EL (cell line): ENCODE measurements at places on chromosomes 7 and 10.

- no peak for DNase-seq
Measured at GRCh38 chr10:64750672-64751071, 1229.5 kb downstream of the REEP3 start.

DNA sequence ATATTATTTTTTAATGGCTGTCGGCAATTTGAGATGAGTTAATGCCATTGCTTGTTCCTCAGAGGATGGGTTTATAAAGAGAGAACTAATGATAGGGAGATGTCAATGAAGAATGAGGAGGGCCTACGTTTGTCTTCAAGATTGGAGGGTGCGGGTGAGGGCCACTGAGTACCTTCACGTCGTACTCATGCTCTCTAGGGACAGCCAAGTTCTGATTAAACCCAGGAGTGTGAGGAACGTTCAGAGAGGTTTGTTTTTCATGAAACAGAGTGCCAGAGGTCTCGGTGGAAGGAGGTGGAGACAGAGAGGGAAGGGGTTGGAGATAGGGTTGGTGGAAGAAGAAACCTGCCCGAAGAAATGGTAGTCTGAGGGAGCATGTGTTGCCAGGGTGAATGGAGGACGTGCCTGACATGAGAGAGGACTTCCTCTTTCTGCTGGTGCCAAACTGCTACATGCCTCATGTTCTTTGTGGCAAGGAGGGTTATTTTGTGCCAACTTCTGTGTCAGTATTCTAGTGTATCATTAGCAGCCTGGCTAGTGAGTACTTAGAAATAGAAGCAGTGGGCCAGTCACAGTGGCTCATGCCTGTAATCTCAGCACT lies 8.9 kb downstream of the DHTKD1 start:
- no peak for DNase-seq

DNA sequence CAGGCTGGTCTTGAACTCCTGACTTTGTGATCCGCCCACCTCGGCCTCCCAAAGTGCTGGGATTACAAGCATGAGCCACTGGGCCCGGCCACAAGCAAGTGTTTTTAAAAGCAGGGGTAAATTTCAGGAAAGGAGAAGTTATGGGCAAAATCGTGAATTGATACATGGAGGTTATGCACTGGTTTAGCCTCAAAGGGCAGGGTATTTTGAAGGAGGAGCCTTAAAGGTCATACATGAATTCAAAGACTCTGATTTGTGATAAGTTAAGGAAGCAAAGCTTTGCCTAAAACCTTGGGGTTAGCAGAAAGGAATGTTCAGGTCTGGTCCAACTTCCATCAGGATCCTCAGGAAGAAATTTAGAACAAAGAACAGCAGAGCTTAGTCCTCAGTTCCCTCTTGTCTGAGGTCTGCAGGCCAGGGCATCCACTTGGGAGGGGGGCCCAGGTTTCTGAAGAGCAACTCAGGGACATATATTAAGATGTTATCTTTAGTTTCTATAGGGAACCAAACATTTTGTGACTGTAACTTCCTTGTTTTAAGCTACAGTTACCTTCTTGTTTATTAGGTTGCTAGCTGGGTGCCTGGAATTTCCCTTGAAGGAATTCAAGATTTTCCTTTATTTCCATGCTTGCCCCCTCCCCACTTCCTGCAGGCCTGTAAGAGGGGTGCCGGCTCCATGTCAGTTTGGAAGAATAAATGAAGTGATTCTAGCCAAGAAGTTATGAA lies 2.8 kb upstream of the REPIN1 start:
- DNase-seq, result no peak

DNA sequence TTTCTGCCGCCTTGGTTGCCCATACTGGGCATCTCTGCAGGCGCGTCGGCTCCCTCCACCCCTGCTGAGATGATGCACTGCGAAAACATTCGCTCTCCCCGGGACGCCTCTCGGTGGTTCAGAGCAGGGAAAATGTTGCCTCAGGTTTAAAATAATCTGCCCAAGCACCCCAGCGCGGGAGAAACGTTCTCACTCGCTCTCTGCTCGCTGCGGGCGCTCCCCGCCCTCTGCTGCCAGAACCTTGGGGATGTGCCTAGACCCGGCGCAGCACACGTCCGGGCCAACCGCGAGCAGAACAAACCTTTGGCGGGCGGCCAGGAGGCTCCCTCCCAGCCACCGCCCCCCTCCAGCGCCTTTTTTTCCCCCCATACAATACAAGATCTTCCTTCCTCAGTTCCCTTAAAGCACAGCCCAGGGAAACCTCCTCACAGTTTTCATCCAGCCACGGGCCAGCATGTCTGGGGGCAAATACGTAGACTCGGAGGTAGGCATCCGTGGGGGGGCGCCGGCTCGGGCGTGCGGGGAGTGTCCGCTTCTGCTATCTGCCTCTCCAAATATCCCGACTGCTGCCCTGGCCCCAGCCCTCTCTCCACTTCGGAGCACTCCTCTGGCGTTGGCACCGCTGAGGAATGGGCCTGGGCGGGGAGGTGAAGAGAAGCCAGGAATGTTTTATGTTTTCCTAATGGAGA lies at the start of gene CAV1:
CAV1 (plus strand) TSS at position 428 of the 689 bp plus-strand sequence; CDS start at position 455, 27 bp downstream.
- DNase-seq, result peak; percentile 98

DNA sequence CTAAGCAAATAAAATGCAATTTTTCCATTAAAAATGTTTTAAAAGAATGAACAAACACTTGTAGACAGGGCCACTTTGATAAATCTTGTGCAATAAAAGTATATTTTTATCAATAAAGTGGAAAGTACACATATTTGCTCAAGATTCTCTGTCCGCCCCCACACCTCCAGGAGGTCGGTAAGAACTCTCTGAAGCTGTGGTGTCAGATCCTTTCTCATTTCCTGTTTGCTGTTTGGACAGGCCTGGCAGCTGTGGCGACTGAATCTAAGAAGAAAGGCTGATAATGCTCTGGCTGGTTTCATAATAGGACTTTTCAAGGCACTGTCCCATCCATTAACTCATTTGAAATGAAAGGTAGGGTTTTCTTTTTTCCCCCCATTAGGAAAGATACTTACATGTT lies 15.3 kb upstream of the ASB4 start:
- peak; percentile 29 for DNase-seq

DNA sequence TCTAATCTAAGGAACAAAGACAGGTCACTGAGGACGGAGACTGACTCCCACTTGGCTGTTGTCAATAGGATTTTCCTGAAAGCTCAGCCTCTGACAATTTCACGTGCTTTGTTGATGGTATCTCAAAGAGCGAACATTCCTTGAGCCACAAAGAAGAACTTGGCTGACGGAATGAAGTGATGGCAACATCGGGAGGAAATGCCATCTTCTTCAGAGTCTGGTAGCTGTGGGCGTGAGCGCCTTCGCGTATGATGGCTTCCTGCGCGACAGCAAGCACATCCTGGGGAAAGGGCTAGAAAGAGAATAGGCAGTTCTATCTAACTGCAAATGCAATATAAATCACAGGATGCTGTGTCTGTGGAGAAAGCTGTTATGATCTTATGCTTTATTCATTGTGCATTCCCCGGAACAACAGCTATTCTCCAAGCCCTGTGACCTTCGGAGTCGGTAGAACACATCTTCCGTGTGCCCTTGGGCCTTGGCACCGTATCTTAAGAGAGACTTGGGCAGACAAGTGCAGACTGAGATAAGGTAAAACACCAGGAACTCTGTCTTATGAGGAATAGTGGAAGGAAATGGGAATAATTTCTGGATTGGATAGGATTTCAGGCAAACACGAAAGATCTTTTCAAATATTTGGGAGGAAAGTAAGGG lies 19.6 kb upstream of the GTPBP4 start:
- no peak for DNase-seq

DNA sequence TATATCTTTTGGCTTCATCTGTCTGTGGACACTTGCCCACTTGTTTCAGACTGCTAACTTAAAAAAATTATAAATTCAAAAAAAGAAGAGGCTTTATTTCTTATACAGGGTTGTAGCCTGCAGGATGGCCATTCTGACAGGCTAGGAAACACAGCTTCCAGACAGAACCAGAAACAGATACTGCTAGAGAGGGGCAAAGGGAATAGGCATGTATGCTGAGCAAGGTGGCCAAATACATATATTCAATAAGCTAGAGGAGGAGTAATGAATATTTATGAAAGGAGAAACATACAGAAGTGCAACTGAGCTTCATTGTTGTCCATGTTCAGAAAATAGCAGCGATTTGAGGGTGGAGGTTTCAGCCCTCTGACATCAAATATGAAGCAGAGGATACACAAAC lies 22.0 kb upstream of the MAGI2 start:
- no peak for DNase-seq

DNA sequence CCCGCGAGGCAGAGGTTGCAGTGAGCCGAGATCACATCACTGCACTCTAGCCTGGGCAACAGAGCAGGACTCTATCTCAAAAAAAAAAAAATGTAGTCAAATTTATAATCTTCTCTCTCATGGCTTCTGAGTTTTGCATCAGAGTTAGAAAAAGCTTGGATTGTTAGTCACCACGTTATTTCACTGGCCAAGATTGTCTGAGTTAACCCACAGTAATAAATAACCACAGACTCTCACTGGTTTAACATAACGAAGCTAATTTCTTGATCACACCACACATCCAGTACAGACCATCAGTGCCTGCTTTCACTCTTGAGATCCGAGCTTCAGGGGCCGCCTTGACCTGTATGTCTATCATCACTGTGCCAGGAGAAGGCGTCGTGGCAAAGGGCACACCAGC lies 116.8 kb upstream of the JCAD start:
- peak; percentile 57 for DNase-seq

- no peak for DNase-seq
Measured at GRCh38 chr7:117424090-117424829, 3.0 kb downstream of the ASZ1 start.

GRCh38 chr7:90383422-90383821 lies 19.8 kb upstream of the CLDN12 start:
- peak; percentile 74 for DNase-seq

- DNase-seq, result no peak
Measured at GRCh38 chr7:3076163-3076562, 32.5 kb upstream of the CARD11 start.

DNA sequence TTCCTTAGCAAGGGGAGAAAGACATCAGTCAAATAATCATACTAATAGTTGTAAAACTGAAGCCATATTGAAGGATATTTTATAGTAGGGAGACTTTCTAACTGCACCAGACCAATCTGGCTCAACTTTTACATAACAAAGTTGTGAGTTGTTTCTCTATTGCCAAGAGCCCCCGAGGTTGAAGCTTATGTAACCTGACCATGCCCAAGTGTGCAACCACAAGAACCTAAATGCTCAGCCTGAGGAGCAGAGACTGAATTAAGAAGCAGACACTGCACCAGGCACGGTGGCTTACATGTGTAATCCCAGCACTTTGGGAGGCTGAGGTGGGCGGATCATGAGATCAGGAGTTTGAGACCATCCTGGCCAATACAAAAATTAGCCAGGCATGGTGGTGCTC lies 77.3 kb upstream of the ARMC3 start:
- DNase-seq, result no peak

DNA sequence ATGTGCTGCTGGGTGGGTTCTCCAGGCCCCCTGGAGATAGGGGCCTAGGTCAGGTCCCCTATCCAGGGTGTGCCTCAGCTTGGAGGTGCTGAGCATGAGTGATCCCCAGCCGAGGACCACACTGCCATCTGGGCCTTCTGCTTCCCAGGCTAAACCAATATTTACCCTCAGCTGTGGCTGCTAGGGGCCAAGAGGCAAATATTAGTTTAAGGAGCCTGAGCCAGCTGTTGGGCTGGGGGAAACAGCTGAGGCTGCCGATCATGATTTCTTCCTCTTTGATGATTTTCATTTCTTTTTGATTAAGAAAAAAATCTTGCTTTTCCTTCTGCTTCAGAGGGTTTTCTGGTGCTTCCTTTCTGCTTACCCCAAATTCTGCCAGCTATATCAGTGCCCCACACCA lies 83.4 kb downstream of the NEURL1 start:
- DNase-seq, result no peak

DNA sequence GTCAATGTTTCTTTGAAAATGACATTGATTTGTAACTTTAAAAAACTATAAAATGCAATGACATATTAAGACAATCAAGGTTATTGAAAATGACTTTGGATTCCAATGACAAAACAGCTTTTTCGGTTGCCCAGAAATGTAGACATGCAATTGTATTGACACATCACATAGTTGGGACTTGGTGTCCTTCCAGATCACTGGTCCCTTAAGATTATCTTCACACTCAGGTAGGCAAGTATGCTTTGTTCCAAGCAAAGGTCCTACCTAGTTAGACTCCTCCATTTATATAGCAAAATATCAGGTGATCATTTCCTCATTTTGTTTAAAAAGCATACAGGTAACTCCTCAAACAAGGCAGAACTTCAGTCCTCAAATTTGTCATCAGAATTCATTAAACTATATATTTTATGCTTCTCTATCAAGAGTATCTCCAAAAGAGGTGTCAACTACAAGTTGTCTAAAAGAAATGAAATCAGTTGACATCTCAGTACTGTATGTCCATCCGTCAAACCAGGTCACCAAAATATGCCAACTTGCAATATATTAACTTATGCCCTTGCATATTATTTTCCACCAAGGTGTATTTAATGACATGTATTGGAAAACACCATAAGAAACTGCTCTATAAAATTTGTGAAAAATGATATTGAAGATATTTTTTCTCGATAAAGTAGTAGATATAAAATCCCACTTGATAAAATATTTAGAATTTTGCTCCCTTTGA lies 64.6 kb downstream of the TSPAN12 start:
- no peak for DNase-seq

DNA sequence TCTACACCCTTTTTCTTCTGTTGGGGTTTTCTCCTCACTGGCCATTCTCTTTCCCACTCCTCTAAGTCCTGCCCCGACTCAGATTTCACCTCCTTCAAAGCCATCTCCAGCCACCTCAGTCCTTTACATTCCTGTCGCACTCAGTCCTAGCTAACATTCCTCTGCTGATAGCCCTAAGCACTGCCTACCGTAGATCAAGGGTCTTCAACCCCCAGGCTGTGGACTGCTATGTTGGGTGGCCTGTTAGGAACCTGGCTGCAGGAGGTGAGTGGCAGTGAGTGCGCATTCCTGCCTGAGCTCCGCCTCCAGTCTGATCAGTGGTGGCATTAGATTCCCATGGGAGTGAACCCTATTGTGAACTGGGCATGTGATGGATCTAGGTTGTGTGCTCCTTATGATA lies 11.2 kb downstream of the PFKFB3 start:
- DNase-seq, result no peak

DNA sequence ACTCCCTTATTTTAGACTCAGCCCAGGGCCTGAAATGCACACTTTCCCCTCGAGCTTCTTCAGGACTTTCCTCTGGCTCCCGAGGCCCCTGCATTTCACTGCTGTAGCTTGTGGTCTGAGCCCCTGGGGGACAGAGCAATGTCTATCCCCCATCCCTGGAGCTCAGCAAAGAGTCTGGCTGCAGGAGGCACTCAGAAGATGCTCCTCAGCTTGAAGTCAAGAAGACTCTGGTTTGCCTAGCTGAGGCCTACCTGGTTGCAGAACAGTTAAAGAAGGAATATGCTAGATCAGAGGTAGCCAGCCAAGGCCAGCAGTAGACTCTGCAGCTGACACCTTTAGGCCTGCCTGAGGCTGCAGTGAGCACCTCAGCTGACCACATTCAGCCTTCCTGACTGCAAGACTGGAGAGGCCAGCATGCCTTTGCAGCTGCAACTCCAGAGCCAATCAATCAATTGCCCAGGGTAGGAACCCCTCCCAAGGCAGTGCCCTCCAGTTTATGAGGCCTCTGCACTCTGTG lies 36.9 kb upstream of the IKZF1 start:
- no peak for DNase-seq

- DNase-seq, result no peak
Measured at GRCh38 chr7:16804674-16805439, at the start of gene AGR2. AGR2 (minus strand) TSS chr7:16804999; CDS start chr7:16801796, 3,203 bp downstream.
